GM13976 (cell line): ENCODE measurements at places on chromosomes 1 and 21.

DNA sequence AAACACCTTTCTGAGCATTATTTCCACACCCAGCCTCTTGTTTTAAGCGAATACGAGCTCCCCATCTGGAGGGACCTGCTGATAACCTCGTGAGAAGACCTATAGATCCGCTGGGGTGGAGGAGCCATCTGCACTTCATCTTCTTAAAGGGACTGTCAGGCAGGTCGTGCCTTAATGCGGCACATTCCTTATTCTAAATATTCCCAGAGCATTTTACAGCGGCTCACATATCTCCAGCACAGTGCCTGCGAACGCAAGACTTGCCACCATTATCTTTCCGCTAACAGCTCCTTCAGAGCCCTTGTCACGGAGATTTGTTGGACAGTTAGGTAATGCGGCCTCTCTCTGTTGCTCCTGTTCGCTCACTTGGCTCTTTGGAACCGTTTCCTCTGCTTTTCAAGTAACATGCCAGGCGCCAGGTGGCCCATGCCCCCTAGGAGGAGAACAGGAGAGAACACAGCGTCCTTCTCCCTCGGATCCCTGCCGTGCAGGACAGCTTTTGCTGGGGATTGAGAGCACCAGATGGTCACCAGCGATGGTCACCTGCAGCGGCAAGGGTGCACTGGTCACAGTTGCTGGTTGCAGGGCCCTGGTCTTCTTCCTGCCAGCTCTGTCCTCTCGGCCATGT lies 162.4 kb downstream of the PGBD5 start:
- DNase-seq, result no peak

GRCh38 chr1:22204057-22204840 lies 61.4 kb upstream of the WNT4 start:
- no peak for DNase-seq

DNA sequence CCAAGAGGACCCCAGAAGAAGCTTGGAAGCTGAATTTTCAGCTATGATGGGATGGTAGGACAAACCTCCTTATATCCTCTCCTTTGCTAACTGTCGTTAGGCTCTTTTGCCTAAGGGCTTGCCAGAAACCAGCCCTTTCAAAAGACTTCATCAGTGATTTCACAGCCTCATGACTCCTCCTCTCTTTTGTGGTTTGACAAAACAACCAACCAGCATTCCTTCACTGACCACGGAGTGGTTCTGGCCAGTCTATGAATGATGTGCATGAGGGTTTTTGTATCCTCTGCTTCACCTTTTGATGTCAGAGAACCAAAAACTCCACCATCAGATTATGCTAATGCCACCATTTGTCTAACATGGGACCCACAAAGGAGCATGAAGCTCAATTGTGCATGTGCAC lies 116.9 kb upstream of the COA6 start:
- no peak for DNase-seq

GRCh38 chr1:9186082-9186859 lies 48.3 kb upstream of the H6PD start:
- no peak for DNase-seq

DNA sequence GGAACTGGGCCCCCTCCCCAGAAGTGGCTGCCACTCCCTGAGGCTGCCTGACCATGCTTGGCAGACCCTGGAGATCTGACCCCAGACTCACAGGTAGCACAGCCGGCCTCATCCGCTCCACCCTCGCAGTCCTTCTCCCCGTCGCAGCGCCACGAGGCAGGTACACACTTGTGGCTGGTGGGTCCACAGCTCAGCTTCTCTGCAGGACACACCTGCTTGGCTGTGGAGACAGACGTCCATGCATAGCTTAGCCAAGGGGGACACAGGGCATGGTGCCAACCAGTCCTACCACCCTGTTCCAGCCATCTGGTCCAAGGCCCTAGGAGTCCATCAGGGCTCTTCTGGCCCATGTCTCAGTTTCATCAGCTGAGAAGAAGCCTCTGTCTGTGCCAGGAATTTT lies 42.2 kb upstream of the MAGOH start:
- no peak for DNase-seq

DNA sequence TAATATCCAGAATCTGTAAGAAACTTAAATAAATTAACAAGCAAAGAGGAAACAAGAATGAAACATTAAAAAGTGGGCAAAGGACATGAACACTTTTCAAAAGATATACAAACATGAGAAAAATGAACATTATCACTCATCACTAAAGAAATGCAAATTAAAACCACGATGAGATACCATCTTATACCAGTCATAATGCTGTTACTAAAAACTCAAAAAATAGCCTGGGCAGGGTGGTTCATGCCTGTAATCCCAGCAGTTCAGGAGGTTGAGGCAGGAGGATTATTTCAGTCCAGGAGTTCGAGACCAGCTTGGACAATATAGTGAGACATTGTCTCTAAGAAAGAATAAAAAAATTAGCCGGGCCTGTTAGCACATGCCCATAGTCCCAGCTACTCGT lies 6.1 kb downstream of the ZNF124 start:
- DNase-seq, result no peak

DNA sequence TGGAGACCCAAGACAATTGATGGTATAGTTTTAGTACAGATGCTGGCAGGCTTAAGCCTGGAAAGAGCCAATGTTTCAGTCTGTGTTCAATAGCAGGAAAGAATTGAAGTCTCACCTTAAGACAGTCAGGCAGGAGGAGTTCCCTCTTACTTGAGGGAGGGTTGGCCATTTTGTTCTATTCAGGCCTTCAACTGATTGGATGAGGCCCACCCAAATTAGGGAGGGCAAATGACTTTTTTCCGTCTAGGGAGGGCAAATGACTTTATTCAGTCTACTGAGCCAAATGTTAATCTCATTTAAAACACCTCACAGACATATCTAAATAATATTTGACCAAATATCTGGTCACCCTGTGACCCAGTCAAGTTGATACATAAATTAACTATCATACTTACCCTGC lies 31.4 kb upstream of the ELAVL4 start:
- no peak for DNase-seq

GRCh38 chr1:6982860-6983259 lies 197.6 kb downstream of the CAMTA1 start:
- no peak for DNase-seq

DNA sequence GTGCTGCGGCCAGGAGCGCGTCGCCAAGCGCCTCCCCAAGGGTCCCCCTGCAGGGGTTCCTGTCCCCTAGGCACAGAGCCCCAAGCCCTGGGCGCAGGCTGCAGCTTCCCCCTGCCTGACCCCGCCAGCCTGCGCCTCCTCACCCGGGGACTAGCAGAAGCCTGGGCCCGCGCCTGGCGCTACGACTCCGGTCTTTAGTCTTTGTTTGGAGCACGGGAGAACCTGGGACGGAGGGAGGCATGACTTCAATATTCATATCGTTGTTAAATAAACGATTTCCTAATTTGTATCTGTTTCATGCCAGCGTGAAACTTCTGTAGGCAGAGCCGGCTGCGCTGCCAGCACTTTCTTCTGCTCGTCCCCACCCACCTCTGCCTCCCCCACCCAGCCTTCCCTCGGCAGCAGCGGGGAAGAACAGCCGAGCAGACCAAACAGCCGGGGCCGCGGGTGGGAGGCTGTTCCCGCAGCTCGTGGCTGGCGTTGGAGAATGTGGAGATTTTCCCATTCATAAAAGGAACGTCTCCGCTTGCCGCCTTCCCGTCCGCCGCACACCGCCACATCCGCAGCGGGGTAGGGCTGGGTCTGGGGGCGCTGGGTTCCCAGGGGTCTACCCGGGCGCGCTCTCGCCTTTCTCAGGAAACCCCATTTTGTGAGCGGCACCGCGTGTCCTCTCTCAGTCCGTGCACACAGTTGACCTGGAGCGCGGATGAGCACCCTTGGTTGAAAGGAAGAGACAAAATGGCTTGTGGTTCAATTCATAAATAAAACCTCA lies 777 bp upstream of the TRIM67 start:
- DNase-seq, result no peak

DNA sequence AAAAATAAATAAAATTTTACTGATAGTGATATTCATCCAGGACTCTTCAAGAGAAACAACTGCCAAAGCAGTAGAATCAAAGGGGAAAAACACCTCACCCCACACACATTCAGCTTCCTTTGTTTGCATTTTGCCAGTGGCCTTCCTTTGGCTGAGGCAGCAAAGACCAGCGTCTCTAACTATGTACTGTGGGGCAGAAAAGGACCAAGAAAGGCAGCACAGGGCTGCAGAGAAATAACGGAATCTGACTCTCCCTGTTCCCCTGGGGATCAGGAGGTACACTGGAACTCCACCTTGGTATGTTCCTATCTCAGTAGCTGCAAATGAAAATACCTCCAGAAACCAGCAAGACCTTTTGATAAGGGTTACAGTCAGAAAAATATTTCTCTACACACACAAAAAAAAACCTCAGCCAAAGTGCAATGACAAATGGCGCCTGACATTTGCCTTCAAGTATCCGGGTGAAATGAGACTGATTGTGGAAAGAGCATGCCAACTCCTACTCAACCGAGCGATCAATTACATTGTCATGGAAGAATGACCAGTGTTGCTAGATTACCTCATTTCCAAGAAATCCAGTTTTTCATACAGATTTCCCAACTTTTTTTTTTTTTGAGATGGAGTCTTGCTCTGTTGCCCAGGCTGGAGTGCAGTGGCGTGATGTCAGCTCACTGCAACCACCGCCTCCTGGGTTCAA lies 50.9 kb downstream of the TARBP1 start:
- no peak for DNase-seq

DNA sequence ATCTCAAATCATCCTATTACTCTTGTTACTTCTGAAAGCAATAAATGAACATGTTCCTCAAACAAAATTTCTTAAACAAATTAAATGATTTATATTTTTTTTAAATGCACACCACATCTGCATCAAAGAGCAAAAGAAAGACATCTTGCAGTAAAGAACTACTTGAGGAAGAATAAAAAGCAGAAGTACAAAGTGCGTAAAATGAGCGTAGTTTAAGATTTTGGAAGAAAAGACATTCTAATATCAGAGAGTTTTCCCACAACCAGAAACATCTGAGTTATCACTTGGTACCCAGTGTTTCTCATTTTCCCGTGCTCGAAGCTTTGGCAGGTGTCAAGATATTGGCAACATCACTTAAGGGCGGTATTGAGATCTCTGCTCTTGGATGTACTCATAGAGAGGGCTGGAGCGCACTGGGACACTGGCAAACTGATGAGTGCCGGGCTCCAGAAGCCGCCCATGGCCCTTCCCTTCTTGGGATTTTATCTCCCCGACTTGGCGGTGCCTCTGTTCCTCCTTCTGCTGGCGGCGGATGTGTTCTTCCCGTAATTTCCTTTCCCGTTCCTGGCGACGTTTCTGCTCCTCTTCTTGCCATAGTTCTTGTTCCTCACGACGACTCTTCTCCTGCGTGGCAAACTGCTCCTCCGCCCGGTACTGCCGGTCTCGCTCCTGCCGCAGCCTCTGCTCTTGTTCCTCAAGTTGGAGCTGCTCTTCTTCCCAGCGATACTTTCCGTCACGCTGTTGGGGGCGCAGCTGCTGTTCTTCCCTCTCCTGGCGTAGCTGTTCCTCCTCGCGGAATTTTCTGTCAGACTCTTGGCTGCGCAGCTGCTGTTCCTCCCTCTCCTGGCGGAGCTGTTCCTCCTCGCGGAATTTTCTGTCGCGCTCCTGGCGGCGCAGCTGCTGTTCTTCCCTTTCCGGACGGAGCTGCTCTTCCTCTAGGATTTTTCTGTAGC lies 7.9 kb downstream of the TCHH start:
- no peak for DNase-seq

GRCh38 chr21:38142224-38142623 lies 114.6 kb upstream of the KCNJ15 start:
- no peak for DNase-seq

DNA sequence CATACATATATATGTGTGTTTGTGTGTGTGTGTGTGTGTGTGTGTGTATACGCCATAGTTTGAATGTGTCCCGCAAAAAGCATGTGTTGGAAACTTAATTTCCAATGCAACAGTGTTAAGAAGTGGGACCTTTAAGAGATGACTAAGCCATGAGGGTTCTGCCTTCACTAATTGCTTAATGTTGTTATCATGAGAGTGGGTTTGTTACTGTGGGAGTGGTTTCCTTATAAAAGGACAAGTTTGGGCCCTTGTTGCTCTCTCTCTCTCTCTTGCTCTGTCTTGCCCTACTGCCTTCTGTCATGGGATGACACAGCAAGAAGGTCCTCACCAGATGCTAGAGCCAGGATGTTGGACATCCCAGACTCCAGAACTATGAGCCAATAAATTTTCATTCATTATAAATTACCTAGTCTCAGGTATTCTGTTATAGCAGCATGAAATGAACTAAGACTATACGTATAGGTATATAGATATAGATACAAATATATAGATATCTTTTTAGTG lies 103.8 kb upstream of the ZC3H11B start:
- no peak for DNase-seq

DNA sequence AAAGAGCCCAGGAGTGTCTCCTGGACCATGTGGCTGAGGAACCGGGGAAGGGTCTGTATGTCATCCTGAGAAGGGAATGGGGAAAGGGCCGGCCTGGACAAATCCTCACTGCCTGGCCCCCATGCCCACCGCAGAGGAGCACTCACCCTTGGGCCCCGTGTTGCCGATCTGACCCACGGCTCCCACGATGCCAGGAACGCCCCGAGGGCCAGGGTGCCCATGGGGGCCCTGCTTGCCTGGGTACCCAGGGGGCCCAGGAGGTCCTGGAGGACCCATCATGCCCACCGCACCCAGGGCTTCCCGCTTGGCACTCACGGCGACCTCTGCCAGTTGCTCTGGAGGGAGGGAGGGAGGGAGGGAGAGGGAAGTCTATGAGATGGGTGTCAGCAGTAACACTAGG lies 14.6 kb downstream of the COL9A2 start:
- no peak for DNase-seq

DNA sequence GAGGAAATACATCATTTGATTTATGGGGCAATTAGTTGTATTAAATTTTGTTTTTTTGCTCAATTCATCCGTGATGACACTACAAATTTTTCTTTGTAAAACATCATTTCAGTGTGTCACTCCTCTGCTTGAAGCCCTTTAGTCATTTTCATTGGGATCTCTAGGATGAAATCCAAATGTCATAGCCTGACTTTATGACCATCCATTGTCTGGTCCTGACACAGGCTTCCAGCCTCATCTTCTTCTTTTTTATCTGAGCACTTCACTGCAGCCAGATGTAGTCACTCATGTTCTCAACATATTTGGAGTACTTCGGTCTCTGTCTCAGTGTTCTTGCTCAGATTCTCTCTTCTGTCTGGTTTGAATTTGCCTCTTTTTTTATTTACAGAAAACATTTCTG lies 173.1 kb downstream of the HMCN1 start:
- no peak for DNase-seq

GRCh38 chr1:187871177-187871845 lies 1042.6 kb downstream of the PLA2G4A start:
- DNase-seq, result no peak

DNA sequence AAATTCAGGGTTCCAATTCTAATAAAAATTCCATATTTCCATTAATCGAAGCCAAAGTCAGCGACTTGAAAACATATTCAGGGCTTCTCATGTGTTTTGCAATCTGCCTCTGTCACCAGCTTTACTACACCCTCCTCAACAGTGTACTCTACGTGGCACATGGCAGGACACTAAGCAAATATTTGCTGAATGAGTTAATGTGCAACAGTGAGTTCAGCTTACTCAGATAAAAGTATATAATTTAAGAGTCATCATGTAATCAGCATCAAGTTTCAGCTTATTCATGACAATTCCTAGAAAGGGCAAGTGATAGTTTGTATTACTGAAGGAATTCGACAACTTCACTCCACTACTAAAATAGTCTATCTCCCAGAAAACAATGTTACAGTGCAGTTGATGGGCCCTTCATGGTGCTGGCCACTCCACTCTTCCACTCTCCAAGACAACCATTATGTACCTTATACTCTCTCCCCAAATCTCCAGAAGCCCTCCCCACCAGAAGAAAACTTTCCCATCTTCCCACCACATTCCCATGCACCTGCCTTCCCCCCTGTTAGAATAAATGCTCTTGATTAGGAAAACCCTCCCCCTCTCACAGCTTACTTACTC lies 97.3 kb downstream of the TTLL7 start:
- DNase-seq, result no peak
